ENCODE measurements at places on chromosomes 5 and 9. TPM values are rescaled to one million over a fixed set of nuclear protein-coding genes. Genes with fewer than 3 reads are reported as not detected.

The IL7R gene
- 34.9 TPM for total RNA-seq

The INSYN2B gene
- total RNA-seq = not detected

The LCN1 gene
- total RNA-seq = not detected

The NEURL1B gene
- total RNA-seq = 35.0 TPM

The DOCK2 gene
- 22.4 TPM for total RNA-seq

DNA sequence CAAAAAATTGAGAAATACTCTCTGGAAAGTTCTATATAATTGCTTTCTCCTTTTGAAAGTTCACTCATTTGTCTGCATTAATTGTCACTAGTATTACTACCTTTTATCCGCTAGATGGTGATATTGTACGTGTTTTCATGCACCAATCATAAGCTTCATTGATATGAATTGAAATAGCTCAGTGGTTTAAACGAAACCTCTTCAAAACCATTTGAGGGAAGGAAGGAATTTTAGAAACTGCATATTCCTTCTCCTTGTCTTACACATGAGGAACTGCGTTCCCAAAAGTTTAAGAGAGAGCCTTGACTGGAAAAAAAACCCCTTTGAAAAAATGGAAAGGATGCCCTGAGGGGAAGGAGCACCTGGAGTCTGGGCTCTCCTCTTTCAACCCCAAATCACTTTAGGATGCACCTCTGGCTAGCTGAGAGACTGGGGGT is 98.6 kb downstream of the YTHDC2 start:
- no peak for DNase-seq

DNA sequence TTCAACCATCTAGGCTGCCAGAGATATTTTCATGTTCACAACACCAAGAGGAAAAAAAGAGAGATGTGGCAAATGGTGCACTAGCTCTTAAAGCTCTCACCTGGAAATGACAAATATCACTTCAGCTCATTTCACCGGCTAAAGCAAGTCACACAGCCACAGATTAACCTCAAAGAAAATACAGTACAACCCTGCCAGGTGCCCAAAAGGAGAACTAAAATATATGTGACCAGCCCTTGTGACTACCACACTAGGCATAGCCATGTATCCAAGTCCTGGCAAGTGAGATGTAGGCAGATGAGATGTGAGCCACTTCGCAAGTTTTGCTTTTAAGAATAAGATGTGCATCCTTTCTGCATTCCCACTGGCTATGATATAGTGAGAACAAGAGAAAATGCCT is 41.4 kb downstream of the AGTPBP1 start:
- no peak for DNase-seq

DNA sequence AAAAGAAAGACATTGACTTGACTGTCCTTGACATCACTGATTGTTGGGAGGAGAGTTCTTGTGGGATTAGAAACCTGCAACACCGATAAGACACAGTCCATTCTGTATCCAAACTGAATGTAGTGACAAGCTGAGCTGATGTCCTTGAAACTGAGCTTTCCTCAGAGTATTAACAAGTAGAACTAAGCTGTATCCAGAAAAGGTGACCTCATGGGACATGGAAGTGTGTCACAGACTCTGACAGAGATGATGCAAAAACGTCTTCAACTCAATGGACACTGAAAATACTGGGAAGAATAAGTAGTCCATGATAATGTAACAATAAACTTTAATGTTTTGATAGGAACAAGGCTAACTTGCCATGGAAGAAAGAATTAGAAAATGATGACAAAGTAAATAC is 690.1 kb downstream of the CDH18 start:
- DNase-seq = no peak

- no peak for DNase-seq
Measured at GRCh38 chr5:122420537-122421236, 108.7 kb downstream of the SNCAIP start.

DNA sequence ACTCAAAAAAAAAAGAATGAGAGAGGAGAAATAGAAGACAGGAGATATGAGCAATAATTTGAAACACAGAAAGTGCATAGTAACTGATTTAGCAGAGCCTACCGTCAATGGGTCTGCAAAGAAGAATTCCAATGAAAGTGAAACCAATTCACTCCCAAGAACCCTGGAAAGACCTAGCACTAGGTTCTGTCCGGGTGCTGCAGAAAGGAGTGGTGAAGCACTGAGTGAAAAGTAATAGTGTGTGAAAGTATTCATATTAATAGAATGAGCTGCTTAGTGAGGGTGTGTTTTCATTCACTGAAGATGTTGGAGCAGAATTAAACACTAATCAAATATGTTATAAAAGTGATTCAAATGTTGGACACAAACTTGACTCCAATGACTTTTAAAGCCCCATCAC is 51.3 kb upstream of the SLC30A5 start:
- DNase-seq = no peak

DNA sequence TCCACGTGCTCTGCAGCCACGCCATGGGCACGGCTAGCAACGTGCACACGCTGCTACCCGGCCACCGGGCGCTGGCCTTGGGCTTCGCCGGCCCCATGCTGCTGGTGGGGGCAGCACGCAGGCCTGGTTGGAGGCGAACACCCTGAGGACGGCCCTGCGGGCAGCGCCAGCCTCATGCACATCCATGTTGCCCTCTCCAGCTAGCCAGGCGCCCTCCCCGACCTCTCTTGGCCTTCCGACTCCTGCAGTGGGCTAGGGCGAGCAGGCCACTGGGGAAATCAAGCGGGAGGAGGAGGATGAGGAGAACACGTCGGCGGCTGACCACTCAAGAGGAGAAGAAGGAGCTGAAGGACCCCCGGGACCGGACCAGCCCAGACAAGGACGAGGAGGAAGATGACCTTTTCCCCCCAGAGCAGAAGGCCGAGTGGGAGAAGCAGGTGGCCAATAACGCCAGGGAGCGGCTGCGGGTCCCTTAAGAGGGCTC is 73.3 kb downstream of the INSL6 start:
- DNase-seq = no peak

- peak; percentile 44 for DNase-seq
Measured at GRCh38 chr5:61256474-61256873, 75.6 kb upstream of the ZSWIM6 start.

GRCh38 chr9:93958121-93958818 is 3.1 kb upstream of the BARX1 start:
- DNase-seq = no peak

GRCh38 chr9:86903734-86904085 is 43.6 kb downstream of the GAS1 start:
- no peak for DNase-seq

DNA sequence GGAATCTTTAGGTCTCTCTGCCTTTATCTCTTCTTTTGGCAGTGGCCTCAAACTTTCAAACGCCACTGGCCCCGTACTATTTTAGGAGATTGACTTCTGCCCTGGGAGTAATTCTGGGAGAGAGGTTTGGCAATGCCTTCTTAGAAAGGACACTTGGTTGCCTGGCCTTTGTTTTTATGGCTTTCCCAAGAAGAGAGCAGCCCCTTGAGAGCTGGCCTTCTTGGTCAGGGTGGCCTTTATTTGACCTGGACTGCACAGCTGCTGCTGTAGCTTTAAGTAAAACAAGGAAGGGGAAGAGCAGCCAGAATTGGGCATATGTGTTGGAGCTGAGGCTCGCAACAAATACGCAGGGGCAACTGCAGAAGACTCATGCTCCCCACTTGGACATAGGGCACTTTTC is 60.8 kb downstream of the PTPN3 start:
- no peak for DNase-seq

GRCh38 chr9:133484671-133485437 is 6.0 kb upstream of the SLC2A6 start:
- DNase-seq = peak; percentile 85

- DNase-seq = no peak
Measured at GRCh38 chr5:83523929-83524328, 52.4 kb downstream of the VCAN start.

DNA sequence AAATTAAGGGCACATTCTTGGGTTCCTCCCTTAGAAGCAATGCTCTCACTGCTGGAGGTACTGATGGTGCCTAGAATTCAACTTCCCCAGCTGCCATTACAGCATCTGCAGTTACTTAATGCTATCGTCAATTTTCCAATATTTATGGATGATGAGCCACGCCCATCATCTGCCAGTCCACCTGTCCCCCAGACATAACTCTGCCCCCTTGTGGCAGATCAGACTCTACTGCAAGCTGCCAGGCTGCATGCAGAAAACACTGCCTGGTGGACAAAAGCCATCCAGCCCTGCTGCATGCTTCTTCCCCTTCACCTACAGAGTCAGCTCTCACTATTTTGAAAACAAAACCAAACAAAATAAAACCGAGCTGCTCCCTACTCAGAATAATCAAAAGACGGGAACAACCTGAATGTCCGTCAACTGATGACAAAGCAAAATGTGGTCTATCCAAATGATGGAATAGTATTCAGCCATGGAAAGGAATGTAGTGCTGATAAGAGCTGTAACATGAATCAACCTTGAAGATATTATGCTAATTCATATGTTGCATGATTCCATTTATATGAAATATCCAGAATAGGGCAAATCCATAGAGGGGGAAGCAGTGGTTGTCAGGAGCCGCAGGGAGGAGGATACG is 66.4 kb downstream of the RETREG1 start:
- DNase-seq = no peak

- peak; percentile 89 for DNase-seq
Measured at GRCh38 chr5:134524272-134524825, 1.1 kb upstream of the JADE2 start.

- no peak for DNase-seq
Measured at GRCh38 chr9:123761905-123762605, 167.9 kb downstream of the DENND1A start.

DNA sequence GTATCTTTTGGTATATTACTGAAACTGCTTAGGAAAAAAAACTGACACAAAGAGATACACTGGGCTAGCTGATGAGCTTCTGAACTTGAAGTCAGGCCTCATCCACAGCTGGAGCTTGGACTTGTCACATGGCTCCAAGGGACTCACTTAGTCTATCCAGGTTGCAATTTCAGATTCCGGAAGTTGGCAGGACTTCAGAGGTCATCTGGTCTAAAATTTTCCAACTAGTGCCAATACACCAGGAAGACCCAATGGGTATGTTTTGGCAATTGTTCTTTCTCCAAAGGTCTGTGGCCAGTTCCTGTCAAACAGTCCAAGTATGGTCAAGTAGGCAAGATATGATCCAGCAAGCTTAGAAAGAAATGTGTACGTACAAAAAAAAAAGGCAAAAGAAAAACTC is 36.7 kb downstream of the MRPS27 start:
- no peak for DNase-seq

- DNase-seq = no peak
Measured at GRCh38 chr5:154895606-154896561, 37.5 kb downstream of the CNOT8 start.

GRCh38 chr5:6464441-6464840 is 15.8 kb downstream of the UBE2QL1 start:
- no peak for DNase-seq

DNA sequence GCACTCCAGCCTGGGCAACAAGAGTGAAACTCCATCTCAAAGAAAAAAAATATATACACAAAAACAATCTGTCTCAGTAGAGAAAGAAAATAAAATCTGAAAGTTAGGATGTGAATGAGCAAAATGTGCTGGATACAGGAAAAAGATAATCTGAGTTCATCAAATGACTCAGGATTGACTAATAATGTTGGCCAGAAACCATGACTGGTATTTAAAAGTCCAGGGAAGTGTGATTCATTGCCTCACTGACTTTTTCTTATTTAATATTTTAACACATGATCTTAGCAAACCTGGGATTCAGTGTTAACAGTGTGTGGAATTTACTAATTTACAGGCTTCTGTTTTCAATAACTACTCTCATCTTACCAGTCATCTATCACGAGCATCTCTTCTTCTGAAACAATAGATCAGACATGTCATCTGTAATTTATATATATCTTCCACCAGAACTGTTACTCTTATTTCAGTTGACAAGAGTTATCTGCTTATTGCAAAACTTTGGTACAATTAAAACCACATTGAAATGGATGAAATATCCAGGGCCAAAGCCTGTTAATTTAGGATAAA is 256.7 kb downstream of the CDH12 start:
- no peak for DNase-seq

DNA sequence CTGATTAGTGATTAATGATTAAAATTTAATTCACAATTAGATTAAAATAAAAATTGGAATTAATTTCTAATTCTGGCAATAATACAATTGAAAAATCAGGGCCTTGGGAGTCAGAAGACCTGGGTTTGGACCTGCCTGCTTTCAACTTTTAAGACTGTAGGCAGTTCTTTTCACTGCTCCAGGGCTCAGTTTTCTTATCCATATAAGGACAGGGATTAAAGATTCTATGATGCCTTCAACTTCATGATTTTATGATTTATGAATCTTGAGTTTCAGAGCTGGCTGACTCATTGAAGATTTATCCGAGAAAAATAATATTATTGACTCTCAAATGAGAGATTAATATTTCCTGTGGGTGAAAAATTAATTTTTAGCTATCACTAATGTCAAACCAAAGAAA is 208.6 kb upstream of the ANKH start:
- no peak for DNase-seq

GRCh38 chr9:1701113-1701512 is 314.0 kb upstream of the SMARCA2 start:
- no peak for DNase-seq

GRCh38 chr5:171871711-171872110 is 86.1 kb downstream of the SMIM23 start:
- DNase-seq = no peak

DNA sequence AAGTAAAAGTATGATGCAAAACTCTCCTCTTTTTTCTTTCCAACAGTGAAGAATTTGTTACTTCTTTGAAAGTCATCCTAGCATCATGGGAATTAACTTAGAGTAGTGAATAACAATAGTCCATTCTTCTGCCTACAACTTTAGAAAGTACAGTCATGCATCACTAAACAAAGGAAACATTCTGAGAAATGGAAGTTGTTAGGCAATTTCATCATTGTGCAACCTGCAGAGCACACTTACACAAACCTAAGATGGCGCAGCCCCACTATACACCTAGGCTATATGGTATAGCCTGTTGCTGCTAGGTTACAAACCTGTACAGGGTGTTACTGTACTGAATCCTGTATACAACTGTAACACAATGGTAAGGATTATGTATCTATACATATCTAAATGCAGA is 1209.3 kb upstream of the C9orf72 start:
- DNase-seq = no peak

DNA sequence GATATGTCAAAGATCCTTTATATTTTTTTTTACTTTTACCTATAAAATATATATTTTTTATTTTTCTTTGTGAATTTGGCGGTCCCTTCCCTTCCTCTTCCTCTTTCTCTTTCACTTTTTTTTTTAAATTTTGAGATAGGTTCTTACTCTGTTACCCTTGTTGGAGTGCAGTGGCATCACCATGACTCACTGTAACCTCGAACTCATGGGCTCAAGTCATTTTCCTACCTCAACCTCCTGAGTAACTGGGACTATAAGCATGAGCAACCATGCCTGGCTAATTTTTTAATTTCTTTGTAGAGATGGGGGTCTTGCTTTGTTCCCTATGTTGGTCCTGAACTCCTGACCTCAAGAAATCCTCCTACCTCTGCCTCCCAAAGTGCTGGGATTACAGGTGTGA is 258.0 kb upstream of the CLINT1 start:
- no peak for DNase-seq

- DNase-seq = no peak
Measured at GRCh38 chr5:127916885-127917573, 166.5 kb upstream of the SLC12A2 start.

- no peak for DNase-seq
Measured at GRCh38 chr5:174141398-174141797, 95.9 kb downstream of the NSG2 start.

- no peak for DNase-seq
Measured at GRCh38 chr5:74116266-74116665, 490.3 kb downstream of the ARHGEF28 start.

GRCh38 chr5:172707285-172708182 is 63.5 kb downstream of the DUSP1 start:
- DNase-seq = no peak

GRCh38 chr5:131593921-131594320 is 41.1 kb downstream of the RAPGEF6 start:
- no peak for DNase-seq

All from ureter (tissue), 1 donor.